Fibroblast of skin of abdomen (primary cell): ENCODE measurements at places on chromosomes 5 and 9.

DNA sequence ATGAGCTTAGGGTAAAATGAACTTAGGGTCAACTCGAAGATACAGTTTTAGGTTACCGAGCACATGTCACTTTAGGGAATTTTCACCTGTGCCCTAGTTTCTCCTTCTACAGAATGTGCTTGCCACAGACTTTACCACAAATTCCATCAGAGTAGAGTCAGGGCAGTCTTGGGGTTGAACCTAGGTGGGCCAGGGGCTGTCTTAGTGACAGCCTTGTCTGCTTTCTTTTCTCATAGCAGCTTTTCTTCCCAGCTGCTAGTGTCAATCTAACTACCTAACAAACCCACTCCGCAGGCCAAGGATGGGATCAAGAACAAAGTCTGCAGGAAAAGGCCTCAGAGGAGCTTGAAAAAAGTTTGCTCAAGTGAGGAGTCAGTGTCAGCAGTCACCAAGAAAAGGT lies 458.1 kb upstream of the CDH18 start:
- no peak for DNase-seq

GRCh38 chr9:93183131-93183662 lies 742 bp upstream of the WNK2 start:
- no peak for DNase-seq

DNA sequence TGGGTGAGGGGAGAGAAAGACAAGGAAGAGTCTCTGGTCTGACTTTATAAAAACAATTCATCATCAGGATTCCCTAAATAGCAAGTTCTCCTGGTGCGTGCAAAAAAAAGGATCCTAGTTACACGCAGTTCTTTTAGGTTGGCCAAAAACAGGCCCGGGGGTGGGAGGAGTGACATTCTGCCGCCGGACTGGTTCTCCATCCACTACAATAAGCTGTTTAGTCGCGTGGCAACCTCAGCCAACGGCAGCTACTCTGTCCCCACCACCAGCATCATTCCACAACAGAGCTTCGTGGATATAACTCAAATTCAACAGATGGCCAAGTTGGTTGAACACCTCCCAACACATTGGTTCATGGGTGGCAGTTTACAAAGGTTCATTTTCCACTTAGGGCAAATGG lies 2.9 kb upstream of the FAM163B start:
- no peak for DNase-seq

DNA sequence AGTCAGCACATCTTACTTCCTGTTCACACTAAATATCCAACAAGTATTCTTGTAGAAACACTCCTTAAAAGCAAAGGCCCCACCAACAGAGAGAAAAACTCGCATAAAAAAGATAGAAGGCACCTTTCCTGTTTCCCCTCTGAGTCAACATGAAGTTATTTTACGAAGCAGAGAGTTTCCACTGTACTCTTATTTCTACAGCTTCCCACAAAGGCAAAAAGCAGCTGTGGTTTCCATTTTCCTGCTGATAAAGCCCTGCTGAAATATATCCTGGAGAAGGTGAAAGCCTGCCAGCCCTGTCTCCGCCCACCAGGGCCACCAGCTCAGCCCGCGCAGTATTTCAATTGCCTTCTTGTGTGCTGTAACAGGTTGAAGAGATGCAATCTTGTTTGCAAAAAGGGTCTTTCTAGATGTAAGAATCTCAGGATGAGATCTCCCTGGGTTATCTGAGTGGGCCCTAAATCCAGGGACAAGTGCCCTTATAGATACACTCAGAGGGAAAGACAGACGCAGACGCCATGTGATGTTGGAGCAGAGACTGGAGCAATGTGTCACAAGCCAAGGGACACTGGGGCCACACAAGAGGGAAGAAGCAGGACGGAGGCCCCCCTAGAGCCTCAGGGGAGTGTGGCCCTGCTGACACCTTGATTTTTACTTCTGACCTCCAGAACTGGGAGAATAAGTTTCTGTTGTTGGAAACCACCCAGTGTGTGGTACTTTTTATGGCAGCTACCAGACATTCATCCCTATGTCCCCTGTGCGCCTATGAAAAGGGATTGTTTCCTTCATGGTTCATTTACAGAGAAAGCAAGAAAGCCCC lies 19.9 kb downstream of the SEMA4D start:
- DNase-seq = peak; percentile 42

- DNase-seq = no peak
Measured at GRCh38 chr5:142287973-142288313, 36.9 kb downstream of the SPRY4 start.

- DNase-seq = peak; percentile 4
Measured at GRCh38 chr5:124410539-124411488, 335.6 kb downstream of the ZNF608 start.

- DNase-seq = no peak
Measured at GRCh38 chr9:127904561-127905003, 5.2 kb upstream of the ST6GALNAC6 start.

DNA sequence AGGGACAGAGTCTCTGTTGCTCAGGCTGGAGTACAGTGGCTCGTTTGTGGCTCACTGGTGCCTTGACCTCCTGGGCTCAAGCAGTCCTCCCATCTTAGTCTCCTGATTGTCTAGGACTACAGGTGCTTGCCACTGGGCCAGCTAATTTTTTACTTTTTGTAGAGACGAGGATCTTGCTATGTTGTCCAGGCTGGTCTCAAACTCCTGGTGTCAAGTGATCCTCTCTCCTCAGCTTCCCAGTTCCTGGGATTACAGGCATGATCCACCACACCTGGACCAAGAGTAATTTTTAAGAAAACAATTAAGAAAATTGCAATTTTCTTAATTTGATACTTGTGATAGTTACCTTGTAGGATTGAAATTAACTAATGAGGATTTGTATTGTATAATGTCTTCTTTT lies 73.9 kb downstream of the GPBP1 start:
- DNase-seq = no peak

- DNase-seq = no peak
Measured at GRCh38 chr5:176894298-176894697, 4.8 kb downstream of the HK3 start.

DNA sequence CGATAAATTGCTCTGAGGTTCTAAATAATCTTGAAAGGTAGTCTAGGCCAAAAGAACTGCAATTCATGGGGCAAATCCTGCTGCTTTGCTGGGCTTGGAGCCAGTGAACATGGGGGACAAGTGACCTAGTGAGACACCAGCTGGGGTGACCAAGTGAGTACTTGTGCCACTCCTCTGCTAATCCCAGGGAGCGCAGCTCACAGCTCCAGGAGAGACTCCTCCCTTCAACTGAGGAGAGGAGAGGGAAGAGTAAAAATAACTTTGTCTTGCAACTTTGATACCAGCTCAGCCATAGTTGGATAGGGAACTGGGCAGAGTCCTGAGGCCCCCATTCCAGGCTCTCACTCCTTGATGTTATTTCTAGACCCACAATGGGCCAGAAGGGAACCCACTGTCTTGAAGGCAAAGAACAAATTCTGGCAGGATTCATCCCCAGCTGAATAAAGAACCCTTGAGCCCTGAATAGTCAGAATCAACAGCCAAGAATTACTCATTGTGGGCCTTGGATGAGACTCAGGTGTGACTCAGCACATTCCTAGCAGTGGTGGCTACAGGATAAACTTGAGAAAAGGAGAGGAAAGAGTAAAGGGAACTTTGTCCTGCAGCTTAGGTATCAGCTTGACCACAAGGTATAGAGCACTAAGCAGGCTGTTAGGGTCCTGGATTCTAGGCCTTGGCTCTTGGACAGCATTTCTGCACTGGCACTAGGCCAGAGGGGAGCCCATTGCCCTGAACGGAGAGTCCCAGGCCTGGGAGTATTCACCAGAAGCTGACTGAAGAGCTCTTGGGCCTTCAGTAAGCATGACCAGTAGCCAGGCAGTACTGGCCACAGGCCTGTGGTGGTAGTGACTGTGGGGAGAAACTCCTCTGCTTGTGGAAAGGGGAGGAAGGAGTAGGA lies 288.3 kb upstream of the CDH18 start:
- peak; percentile 83 for DNase-seq

GRCh38 chr5:128213340-128213739 lies 129.8 kb downstream of the SLC12A2 start:
- peak; percentile 65 for DNase-seq

DNA sequence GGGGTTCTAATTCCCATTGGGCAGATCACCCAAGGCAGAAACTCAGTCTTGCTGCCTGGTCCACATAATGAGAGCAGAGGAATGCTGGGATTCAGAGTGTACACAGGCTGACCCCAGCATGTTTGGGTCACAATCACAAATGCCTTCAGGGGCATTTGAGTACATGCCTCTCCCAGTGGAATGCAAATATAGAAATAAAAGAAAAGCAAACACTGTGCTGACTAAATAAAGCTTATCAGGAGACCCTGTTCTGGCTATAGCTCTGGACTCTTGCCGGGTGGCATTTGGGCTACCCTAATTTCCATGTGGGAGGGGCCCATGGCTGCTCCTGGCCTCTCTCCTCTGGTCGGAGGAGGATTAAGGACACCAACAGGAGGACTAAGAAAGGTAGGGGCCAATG lies 121.4 kb downstream of the DOCK8 start:
- no peak for DNase-seq

- DNase-seq = peak; percentile 95
Measured at GRCh38 chr9:114691046-114691955, 9.3 kb upstream of the TEX48 start.

GRCh38 chr5:159616952-159617351 lies 286.7 kb upstream of the IL12B start:
- DNase-seq = peak; percentile 61

DNA sequence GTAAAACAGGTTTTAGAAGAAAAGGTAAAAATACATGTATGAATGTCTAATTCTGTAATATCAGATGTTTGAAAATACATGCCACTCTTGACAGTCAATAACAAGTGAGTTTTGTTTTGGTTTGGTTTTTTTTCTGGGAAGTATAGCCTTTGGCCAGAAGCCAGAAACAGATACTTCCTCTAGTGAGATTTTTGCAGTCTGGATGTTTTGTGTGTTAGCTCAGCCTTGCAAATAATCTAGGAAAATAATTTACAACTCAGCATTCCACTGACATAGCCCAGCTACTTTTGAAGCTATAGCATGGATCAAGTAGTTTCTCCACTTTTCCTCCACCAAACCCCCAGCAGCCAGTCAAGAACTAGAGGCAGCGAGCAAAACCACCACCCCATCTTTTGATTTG lies 56.7 kb downstream of the SLC1A1 start:
- DNase-seq = peak; percentile 40

- DNase-seq = peak; percentile 3
Measured at GRCh38 chr9:2663461-2664173, 42.0 kb downstream of the VLDLR start.

- DNase-seq = no peak
Measured at GRCh38 chr5:31639481-31640411, 815 bp downstream of the PDZD2 start.

- DNase-seq = no peak
Measured at GRCh38 chr9:119002491-119002890, 366.7 kb downstream of the BRINP1 start.

- DNase-seq = no peak
Measured at GRCh38 chr9:21993007-21993406, 1.2 kb downstream of the CDKN2A start.

GRCh38 chr5:10680876-10681481 lies 80.1 kb downstream of the DAP start:
- no peak for DNase-seq

DNA sequence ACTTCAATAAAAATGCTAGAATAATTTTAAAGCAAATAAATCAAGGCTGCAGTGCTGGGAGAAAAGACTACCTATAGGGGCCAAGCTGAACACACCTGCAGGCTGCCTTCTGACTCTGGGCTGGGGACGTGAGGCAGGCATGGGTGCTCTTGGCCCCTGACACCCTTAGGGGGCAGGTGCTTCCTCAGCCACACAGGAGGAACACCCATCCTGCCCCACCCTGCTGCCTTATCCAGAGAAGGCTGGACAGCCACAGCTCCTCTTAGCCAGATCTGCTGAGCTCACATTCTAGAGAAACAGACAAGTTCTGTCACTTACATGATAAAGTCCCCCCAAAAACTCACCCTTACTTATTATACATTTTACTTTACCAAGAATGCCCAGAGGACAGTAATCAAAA lies 6.6 kb upstream of the LMX1B start:
- no peak for DNase-seq

DNA sequence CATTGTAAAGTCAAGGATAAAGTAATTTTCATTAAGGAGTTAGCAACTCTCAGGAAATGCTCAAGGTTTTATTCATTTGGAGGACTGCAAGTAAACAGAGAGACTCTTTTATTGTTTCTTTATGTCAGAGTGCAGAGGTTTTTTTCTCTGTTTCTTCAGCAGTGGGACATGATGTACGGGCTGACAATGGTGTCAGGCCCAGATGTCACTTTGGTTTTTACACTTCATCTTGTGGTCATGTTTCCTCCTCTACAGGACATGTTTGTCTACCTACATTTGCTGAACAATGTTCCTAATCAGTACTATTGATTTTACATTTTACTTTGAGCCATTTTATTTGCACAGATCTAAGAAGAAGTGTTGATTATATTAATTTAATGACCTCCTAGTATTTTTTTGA lies 72.8 kb upstream of the PARP8 start:
- no peak for DNase-seq

DNA sequence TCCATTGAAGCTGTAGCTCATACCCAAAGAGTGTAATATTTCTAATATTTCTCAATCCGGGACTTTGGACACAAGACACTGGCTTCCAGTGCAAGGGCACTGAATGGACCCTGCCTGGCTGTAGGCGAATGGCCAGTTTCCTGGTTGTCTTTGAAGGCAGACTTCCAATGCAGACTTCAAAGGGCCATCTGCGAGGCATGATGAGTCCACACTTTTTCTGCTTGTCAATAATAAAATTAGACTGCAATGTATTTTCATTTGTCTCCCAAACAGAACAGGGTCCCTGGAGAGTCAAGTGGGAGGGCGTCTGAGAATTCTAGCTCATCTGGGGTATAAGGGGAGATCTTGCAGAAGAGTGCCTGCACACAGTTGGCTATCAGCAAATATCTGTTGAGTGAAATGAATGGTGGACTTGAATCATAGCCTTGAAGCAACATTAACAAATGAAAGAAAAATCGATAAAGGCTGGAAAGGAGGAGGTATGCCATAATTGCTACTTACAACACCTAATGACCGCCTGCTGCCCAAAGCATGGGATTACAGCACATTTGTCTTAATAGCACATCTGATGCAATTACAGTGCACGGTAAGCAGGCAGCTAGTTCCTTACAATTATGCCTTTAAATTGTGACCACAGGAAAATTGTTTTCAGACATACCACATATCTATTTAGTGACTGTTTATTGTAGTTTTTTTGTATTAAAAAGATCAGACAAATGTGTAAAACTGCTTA lies 137.5 kb downstream of the ARHGEF28 start:
- DNase-seq = peak; percentile 41

DNA sequence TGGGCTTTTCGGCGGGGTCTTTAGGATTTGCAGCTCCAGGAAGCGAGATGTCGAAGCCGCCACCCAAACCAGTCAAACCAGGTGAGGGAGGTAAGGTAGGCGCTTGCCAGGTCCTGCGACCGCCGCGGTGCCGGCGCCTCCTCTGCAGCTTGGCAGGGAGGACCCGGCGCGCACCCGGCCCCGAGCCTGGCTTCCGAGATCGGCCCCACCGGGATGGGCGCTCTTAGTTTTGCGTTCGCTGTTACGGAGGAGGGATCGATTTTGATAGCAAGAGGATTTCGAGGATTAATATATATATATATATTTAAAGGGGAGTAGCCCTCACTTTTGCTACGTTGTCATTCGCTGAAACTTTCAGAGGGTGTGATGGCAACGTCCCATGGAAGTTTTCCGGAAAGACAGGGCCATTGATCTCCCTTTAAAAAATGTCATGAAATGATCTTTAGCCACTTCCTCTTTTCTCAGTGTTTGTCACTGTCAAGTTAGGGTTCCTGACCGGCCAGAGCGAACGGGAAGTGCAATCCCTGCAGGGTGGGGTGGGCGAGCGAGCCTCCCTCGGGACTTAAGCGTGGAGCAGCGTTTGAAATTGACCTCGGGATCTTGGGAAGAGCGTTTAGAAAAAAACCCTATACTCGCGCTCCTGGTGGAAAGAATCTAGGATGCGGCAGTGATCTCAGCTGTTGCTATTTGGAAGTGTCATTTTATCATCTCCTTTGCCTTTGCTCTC lies 495 bp downstream of the OSTF1 start:
- DNase-seq = peak; percentile 61
